ENCODE measurements at places on chromosomes 4 and X.

DNA sequence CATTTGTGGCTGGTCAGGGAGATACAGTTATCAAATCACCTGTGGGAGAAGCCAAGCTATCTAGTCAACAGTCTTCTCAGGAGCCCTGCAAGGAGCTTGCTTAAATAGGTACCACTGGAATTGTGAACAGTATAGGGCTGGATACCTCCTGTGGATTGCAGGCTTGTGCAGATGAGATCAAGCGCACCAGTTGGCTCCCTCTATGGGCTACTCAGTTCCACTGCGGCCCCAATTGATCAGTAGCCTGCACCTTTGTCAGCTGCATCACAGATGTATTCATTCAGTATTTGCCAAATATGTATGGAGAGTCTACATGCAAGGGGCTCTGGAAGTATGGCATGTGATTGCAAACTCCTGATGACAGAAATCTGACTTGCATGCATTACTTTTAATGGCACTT is 28.6 kb downstream of the TEX13A start:
- DNase-seq = no peak

- no peak for DNase-seq
Measured at GRCh38 chrX:130071611-130072344, 38.5 kb downstream of the ELF4 start.

DNA sequence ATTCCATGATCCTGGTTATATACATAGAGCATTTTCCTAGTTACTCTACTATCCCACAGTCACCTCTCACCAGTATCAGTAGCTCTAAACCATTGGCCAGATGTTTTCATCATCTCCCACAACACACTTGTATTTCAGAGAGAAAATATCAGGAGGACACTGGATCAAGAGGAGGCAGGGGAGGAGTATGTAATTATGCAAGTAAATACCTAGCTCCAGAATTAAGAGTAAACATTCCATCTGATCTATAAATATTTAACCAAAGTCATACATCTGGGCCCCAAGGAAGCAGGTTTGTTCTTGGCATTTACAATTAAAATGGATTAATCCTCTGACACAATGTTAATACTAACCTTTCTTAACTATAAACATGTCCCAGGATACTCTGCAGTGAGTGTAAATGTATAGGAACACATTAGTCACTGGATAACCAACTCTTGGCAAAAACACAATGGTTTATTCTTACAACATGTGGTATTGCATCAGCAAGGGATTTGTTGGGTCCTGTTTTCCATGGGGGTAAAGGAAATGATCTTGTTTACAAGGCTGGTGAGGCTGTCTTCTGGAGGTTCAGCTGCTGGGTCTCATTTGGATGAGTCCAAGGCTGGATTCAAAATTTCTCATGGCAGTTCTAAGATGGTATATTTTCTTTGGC is 170.1 kb downstream of the ATG4A start:
- no peak for DNase-seq

DNA sequence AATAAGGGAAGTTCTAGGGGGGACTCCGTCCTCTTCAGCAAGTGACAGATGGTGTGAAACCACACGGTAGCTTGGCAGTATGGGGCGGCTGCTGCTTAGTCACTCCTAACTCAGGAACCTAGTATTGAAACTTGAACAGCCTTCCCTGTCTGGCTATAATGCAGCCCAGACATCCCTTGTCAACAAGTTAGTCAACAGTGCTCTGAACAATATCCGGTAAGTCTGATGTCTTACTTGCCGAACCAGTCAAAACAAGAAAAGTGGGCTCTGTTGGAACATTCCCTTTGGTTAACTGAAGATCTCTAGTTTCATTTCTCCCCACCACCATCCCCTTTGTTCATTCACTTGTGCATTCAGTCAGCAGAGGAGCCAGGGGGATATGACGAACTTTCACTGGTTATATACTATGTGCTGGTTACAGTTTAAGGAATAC is 18.7 kb upstream of the CXCL13 start:
- no peak for DNase-seq

GRCh38 chrX:6159468-6159867 is 69.2 kb downstream of the NLGN4X start:
- DNase-seq = no peak

DNA sequence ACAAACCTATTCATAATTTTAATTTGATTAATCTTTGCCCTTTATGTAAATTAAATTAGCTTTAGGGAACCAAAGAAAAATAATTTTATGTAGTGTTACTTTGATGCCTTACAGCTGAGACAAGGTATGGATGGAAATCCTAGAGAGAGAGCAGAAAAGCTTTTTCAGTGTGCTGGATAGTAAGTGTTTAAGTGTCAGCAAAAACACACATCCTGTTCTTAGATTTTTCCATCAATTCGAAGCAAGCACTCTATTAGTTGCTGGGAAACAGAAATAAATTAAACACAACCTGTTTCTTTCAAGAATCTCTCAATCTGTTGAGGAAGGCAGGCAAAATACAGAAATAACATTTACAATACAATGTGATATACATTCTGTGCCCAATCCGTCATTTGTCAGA is 327.8 kb downstream of the GALNTL6 start:
- DNase-seq = no peak

DNA sequence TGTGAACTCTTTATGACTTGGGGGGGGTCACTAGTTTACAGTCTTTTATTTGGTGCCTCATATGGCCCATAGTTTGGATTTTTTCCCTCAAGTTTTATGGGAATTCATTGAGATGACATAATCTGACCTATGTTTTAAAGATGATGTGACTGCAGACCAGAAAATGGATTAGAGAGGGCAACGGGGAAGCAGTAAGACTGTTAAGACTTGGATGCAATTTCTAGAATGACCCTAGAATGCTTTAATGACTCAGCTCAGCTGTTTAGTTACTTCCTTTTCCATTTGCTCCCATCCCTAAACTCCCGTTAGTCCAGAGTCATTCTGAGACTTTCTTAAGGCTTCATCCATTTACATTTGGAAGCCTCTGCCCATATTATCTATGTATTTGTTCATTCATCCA is 59.9 kb upstream of the PDGFRA start:
- no peak for DNase-seq

DNA sequence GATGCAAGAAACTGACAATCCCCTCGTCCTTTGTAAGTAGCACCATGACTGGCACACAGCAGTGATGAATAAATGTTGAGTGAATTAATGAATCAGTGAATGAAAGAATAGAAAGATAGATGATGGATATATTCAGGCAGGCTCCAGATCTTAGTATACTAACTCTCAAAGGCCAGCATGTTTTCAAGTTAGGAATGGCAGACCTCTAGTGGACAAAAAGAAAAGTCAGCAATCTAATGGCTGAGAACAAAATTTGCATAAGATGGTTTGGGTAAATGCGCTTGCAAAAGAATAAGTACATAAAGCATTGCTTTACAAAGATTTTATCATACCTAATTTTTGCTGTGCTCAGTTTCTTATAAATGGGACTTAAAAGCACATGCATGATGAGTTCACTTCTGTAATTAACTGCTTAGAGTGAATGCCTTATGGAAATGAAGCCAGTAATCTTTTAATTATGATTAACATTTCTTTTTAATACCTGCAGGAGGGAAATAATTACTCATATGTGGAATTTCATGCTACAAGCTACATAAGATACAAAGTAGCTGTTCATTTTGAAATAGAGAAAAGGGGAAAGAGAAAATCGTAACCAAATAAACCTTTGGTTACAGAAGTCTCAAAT is 126.9 kb upstream of the GPRIN3 start:
- no peak for DNase-seq

DNA sequence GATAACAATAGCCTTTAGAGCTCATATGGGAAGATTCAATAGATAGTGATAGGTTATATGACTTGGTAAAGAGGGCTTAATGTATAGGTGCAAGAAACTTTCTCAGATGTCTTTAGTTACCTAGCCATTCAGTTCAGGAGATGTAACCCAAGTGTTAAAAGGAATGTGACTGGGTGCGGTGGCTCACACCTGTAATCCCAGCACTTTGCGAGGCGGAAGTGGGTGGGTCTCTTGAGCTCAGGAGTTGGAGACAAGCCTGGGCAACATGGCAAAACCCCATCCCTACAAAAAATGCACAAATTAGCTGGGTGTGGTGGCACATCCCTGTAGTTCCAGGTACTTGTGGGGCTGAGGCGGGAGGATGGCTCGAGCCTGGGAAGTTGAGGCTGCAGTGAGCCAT is 7.9 kb downstream of the TET2 start:
- DNase-seq = no peak

DNA sequence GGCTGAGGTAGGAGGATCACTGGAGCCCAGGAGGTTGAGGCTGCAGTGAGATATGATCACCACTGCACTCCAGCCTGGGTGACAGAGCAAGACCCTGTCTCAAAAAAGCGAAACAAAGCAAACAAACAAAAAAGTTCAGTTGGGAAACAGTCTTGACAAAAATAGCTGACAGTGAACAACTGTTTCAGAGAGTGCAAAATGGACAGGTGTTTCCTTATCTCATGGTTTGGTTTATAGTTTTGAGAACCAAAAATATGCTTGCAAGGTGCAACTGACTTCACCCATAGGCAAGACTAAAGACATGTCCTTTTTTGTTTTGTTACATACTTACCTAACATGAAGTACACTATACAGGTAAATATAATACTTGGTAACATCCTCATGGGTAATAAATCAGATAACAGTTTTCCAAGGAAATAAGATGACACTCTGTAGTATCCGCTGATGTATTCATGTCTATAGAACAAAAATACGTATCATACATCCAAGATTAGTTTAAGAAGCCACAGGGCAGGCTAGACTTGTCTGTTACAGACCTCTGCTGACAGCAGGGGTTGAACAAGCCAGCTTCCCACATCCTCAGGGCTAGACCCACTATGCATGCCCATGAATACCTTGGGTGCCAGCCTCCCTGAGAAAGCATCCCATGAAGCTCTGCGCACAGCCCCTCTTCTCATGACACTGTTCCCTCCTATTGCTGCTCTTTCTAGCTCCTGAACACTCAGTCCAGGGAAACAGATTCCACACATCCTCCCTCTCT is 59.3 kb downstream of the ABCG2 start:
- DNase-seq = no peak

DNA sequence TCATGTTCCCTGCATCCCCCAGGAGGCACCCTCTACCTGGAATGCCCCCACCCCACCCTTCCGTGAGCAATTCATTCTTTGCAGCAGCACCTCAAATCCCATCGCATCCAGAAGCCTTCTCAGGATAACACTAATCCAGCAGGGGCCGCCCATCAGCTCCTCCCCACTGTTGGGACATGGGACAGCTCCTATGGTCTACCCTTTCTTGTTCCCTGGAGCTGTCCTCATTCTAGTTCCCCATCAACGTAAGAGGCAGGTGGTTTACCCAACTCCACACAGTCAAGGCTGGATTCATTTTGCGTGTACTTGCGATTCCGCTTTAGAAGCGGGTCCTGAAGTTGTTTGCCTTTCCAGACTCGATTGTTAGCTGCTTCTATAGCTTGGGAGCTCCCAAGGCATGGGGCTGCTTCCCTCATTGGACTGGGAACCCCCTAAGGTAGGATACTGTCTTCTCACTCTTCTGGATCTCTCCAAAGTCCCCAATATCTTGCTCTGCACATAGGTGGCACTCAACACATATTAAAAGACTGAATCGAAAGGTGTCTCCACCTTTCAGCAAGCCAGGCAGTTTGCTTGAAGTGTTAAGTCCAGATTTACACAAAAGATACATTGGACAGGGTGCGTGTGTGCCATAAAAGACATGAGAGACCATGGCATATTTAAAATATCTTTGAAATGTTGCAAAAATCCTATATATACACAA is 942 bp upstream of the APLN start:
- DNase-seq = no peak

- DNase-seq = no peak
Measured at GRCh38 chrX:65602221-65602560, 65.3 kb upstream of the MSN start.

- no peak for DNase-seq
Measured at GRCh38 chr4:133263104-133263503, 114.0 kb downstream of the PCDH10 start.

DNA sequence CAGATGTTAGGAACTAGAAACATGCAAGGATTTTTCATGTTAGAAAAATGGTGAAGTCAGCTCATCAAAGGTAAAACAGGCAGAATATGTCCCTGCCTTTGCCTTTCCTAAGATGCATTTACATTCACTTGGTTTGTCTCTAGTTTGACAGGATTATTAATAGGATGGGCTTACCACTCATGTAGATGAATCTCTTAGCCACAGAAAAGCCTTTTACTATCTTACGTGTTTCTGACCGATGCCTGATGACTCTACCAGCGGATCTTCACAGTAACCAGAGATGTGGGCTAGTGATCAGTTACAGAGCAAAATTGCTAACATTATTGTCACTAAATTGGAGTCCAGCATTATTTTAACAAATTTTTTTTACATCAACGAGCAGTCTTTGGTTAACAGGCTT is 187.6 kb downstream of the MAML3 start:
- no peak for DNase-seq

DNA sequence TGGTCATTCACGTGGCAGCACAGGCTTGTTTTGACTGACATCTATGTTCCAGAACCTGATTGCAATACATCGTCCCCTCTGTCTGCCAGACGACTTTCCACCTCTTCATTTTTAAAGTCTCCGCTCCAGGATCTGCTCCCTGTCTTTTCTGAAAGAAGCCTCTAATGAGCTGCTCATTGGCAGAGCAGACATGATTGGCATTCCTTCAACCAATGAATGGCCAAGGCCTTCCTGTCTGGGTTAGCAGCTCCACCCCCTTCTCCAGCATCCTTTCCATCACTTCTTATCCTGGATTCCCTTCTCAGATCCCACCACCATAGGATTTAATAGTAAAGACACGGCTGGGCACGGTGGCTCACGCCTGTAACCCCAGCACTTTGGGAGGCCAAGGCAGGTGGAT is 202.7 kb upstream of the KLF3 start:
- no peak for DNase-seq

DNA sequence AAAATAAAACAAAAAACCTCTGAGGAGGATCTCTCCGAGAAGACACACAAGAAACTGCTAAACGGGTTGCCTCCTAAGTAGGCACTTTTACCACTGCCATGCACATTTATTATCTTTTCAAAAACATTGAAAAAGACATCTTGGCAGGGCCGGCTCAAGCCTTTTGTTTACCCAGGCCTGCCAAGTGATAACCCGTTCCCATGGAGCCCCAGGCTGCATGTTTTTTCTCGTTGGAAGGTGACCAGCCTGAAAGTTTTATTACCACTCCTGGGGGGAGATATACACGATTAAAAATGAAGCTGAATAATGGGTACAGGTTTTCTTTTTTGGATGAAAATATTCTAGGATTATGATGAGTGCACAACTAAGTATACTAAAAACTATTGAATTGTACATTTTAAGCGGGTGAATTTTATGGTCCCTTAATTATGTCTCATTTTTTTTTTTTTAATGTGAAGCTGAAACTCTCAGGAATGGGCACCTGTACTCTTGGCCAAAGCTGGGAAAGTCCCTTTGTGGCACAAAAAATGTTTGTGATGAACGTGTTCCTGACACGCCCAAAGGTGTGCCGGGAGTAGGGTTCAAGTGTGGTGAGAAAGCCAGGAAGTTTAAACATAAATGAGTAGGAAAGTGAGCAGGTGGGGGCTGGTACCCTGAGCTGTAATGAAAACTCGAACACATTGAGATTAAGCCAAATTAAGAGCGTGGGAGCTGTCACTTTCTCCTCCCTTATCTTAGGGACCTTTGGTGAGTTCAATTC is 1.5 kb upstream of the MAP7D2 start:
- no peak for DNase-seq

All from LNCaP clone FGC (cell line).